ACHN (cell line): ENCODE measurements at places on chromosomes 6 and 20.

DNA sequence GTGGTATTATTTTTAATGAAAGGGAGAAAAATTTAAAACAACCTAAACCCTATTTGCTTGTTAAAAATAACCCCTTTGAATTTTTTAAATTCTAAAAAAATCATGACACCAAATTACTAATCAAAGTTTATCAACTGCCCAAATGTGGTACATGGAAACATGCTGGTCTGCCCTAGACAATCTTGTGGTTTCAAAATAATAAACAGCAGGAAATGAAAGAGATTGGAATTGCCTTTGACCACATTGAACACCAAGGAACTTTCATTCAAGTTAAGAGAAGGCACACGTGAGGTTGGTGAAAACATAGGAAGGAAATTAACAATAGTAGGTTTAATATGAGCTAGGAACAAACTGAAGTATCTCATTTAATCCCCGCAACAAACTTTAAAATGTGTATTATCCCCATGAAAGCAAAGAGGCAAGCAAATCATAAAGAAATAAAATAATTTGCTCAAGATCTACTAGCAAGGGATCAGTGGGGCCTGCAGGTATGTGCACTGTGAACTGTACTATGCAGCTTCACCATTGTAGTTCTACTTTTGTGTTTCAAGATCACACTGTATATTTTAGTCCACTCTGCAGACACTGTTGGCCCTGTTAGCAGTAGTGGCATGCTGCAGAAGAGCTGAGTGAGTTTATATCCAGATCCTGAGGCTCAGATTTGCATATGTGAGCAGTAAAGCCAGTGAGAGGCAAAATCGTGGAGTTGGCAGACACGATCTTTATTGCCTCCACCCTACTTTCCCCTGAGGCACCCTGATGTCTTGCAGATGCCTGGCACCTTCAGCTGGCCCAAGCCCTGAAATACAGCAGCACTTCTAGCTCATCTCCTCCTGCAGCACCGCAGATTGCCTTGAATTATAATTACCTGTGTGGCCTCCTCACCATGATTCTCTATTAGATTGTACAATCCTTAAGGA lies 157.8 kb upstream of the TENT5A start:
- DNase-seq = no peak

- peak; percentile 82 for DNase-seq
Measured at GRCh38 chr6:134714679-134715078, 235.2 kb downstream of the ALDH8A1 start.

GRCh38 chr6:129108337-129108736 lies 225.4 kb downstream of the LAMA2 start:
- DNase-seq = no peak

GRCh38 chr6:64439274-64439673 lies 803.7 kb downstream of the PHF3 start:
- DNase-seq = no peak

GRCh38 chr6:2803731-2804429 lies 37.8 kb downstream of the SERPINB1 start:
- no peak for DNase-seq
